Renal cortical epithelial cell (primary cell): ENCODE measurements at places on chromosomes 7 and 10. TPM values are rescaled to one million over a fixed set of nuclear protein-coding genes. Genes with fewer than 3 reads are reported as not detected.

SLC29A4 gene
- total RNA-seq = 2.6 and 39.0 TPM in 2 replicates

HSPA12A gene
- total RNA-seq = 24.7 and 79.5 TPM in 2 replicates

VSTM2A gene
- not detected in 2 replicates for total RNA-seq

ARMC3 gene
- 1.1 and 1.4 TPM in 2 replicates for total RNA-seq

ARHGEF5 gene
- total RNA-seq = 15.6 and 34.1 TPM in 2 replicates

TMEM273 gene
- total RNA-seq = not detected in 2 replicates

PDSS1 gene
- 6.9 and 8.0 TPM in 2 replicates for total RNA-seq

- peak; percentile 81 for DNase-seq
Measured at GRCh38 chr7:130982160-130982638, 248.2 kb upstream of the KLF14 start.

DNA sequence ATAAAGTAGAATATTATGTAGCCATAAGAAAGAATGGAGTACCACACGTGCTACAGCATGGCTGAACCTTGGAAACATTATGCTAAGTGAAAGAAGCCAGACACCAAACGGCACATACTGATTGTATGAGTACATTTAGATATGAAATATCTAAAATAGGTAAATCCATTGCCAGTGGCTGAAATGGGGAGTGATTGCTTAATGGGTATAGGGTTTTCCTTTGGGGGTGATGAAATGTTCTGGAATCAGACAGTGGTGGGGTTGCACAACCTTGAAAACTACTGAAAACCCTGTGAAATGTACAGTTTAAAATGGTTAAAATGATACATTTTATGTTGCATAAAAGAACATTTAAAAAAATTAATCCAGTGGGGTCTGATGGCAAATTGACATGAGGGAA is 667.9 kb downstream of the AUTS2 start:
- DNase-seq = no peak

- DNase-seq = no peak
Measured at GRCh38 chr7:82760831-82761230, 317.3 kb upstream of the CACNA2D1 start.

GRCh38 chr10:73439055-73439454 is 5.7 kb upstream of the MSS51 start:
- DNase-seq = no peak

DNA sequence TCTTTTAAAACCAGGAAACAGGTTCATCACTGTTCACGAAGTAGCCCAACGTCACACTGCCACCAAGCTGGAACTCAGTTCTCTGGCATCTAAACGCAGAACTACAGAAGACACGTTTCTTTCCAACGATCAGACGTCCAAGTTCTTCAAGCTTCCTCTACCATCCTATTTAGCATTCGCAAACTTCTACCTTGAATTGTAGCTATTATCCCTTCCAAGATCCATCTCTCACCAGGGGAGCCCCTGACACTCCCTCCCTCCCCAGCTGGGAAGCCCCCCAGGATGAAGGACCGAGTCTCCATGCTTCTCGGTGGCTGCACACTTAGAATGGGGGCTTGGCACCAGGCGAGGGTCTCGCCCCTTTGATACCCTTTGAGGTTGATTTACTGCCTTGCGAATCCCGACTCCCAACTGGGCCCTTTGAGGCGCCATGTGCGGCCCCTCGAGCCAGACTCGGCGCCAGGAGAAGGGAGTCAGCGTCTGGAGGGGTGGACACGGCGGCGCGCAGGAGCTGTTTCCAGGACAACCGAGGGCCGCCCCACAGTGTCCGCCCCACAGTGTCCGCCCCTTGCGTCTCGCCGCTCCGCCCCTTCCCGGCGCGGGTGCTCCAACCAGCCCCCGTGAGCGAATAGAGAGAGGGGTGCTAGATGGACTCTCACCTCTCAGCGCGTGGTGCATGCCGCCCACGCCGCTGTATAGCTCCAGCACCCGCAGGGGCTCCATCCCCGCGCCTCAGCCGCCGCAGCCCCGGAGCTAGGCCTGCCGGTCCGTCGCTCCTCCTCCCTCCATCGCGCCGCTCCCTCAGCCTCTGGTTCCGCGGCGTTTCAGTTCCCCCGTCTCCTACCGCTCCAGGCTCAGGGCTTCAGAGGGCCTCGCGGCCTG is at the start of gene TRDMT1:
TSS of gene TRDMT1 (minus strand) at position 761 of the 882 bp plus-strand sequence. CDS start at position 723, 38 bp downstream.
- DNase-seq = peak; percentile 68

- no peak for DNase-seq
Measured at GRCh38 chr10:124599588-124600050, 138.0 kb downstream of the LHPP start.

DNA sequence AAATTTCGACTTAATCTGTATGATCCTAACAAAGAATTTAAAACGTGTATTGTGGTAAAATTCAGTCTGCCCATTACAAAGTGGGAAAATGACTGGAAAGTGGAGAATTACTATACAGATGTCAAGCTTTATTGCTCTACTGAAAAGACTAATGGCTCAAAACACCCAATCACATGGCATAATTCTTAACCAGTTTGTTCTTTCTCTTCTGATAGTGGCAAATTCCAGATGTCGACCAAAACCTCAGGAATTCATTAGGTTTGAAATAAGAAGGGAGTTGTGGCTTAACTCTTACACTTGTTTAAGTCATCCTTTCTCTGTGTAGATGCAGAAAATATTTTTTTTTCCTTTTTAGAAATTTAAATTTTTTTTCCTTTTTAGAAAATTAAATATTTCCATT is 1254.9 kb upstream of the LRRN3 start:
- DNase-seq = peak; percentile 2

GRCh38 chr7:130384371-130384801 is 4.1 kb downstream of the CPA1 start:
- no peak for DNase-seq

DNA sequence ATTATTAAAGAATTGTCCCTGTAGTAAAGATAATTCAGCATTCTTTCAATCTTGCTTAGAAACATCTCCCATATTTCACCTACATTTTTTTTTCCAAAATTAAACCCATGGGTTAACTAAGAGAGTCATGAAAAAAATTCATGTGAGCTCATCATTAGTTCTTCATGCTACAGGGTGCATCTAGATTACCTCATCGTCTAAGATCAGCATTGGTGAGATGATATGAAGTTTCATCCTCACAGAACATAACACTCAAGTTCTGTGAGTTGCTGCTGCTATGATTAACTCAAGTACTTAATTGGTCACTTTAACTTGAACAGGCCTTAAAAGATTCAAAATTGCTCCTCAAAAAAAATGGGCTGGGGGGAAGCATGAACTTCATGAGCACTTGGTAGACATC is 50.0 kb downstream of the RAB11FIP2 start:
- DNase-seq = no peak

- no peak for DNase-seq
Measured at GRCh38 chr10:36030516-36030915, 388.4 kb upstream of the FZD8 start.

DNA sequence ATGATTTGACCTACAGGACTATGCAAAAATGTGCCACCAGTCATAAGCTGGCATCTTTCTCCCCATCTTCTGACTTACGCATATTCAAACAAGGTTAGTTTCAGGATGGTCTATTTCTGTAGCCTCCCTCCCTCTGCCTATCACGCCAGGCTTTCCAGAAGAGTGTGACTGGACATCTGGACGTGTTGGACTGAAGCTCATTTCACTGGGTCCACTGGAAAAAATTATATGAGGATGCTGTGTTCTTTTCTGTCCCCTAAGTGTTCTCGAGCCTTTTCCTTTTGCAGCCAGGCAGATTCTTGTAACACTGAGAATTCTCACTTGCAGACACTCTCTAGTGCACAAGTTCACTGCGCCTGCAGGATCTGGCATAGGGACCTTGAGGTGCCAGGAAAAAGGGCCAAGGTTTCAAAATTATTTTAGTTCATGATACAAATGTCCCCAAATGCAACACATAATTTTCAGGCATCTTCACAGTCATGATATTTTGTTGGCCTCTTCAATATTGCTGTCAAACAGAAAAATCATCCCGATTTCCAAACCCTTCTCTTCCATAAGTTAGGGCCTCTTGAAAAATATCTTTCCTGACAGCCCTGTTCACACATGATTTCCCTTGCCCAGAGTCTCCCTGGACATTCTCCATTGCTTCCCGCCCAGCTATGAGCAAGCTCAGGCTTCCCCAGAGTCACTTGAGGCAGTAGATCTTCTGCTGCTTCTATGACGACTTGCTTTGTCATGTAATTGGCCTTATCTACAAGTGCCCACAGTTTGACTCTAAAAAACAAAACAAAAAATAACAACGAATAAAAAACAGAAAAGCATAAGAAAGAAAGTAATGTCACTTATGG is 170.4 kb downstream of the BMPER start:
- no peak for DNase-seq

GRCh38 chr7:47682874-47683273 is 101.0 kb upstream of the TNS3 start:
- no peak for DNase-seq

DNA sequence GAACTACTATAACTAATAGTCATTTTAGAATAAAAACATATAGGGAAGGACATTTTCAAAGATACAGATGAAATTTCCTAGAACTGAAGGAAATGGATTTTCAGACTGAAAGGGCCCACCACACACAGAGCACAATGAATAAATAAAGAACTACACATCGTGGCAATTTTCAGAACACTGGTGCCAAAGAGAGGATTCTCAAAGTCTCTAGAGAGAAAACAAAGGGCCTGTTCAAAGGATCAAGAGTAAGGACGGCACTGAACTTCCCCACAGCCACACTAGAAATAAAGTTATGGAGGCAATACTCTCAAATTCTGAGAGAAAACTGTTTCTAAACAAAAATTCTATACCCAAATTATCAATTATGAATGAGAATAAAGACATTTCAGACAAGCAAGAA is 21.9 kb downstream of the NAPEPLD start:
- no peak for DNase-seq

DNA sequence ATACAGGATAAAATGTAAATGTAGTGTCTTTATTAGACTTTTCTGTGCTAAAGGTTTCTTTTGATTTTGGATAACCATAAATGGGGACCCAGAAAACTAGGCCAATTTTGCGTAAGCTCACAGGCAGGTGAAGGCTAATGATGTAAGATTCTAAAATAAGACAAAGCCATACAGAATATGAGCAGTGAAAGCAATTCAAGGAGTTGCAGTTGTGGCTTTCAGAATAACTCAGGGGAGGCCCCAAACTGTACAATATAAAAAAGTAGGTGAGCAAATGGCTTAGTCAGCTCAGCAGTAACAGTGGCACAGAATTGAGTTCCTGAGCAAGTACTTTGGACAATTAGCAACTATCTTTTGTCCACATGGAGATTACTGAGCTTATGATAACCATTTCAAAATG is 81.7 kb upstream of the NRP1 start:
- no peak for DNase-seq

DNA sequence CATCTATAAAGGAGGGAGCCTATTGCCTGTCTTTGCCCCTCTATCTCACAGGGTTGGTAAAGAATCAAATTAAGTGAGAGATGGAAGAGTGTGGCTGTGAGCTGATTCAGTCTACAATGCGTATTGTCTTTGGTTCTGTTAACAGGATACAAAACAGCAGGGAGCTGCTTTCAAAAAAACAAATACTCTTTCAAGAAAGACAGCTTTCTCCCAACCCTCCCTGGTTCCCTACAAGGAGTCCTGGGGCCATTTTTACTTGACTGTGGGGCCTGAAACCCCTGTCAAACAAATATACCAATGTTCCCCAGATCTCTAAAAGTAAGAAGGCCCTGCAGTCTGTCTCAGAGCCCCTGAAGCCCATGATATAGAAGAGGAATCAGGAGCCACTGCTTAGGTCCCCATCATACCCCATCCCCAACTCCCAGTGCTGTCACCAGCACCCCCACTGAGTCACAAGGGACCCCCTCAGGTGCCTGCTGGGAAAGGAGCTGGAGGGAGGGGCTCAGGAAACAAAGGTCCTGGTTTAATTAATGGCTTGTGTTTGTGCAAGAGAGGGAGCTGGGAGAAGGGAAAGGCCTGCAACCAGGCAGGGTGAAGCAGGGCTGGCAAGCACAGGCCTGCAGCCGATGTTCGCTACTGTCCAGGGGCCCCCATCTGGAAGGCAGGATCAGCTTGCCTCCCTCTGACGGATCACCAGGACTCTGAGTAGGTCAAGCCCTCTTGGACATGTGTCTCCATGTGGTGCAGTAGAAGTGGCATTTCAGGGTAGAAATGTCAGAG is 182.0 kb upstream of the GHITM start:
- no peak for DNase-seq

GRCh38 chr7:131265227-131265626 is 62.4 kb upstream of the MKLN1 start:
- DNase-seq = no peak

DNA sequence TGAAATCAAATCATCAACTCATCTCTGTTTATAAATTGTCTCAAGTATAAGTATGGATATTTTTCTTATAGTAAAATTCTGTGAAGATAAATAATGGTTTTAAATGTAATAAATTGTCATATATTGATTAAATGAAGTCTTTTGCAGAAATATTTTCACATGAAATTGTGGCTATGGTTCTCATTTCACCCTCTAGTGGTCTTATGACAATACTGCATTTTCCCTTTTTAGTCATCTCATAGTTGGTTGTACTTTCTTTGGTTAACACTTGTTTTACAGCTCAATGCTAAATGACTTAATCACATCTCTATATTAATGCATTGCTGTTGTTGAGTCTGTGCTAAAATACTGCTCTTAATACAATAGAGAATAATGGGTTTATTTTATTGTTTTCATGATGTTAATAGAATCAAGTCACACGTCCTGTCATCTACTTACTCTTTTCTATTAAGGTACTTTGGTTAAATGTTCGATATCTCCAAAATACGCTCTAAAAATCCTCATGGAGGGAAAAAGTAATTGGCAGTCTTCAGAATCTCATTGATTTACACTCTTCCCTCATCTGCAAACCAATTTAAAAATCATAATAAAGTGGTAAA is 38.0 kb upstream of the CACNA2D1 start:
- DNase-seq = peak; percentile 38

DNA sequence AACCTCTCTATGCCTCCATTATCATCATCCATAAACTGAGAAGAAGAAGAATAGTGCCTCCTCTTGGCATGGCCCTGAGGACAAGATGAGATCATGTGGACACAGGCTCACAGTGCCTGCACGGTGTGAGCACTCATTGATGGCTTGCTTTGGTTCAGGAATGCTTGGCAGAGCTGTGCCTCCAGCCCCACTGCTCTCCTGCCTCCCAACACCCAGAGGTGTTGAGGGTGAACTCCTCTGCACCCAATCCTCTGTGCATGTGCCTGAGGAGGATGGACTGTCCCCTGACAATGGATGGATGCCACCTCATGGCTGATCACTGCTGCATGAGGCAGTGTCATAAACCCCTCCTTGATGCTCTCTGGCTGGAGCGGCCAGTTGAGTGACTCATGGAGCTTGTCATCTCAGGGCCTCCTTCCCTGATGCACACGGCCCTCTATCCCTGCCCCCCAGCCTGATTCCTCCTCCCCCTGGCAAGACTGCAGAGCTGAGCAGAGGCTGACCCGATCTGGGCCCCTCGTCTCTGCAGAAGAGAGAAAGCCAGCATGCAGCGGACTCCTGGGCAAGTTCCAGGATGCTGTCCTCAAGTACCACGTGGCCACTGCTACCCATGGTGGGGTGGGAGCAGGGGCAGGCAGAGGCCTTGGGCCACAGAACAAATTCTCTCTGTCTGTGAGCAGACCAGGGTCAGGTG is 136.3 kb downstream of the KCNMA1 start:
- DNase-seq = peak; percentile 75

GRCh38 chr7:29239638-29240037 is 45.1 kb downstream of the CHN2 start:
- no peak for DNase-seq

GRCh38 chr10:132657127-132657706 is 119.6 kb downstream of the INPP5A start:
- DNase-seq = no peak
